Posterior vena cava (tissue), 2 donors: ENCODE measurements at places on chromosomes 6 and 20. TPM values are rescaled to one million over a fixed set of nuclear protein-coding genes. Genes with fewer than 3 reads are reported as not detected.

GRCh38 chr20:645318-646106, 7.5 kb downstream of the SRXN1 start:
- DNase-seq = peak; percentile 87

DNA sequence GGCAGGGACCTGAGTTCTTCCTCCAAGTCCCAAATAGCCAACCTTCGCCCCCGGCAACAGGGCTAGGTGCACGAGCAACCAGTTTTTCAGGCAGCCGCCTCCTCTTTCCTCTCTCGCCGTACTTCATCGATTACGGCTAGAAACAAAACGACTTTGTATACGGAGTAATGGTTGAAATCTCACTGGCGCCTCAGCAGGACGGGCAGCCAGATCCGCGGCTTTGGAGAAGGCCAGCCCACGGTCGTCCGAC, 333 bp upstream of the SMIM13 start:
- peak; percentile 85 for DNase-seq

GRCh38 chr6:170433163-170434116, 119.7 kb downstream of the PSMB1 start:
- DNase-seq = peak; percentile 56

- no peak for DNase-seq
These were observed 23.5 kb downstream of the DNAAF9 start for GRCh38 chr20:3383878-3384495.

DNA sequence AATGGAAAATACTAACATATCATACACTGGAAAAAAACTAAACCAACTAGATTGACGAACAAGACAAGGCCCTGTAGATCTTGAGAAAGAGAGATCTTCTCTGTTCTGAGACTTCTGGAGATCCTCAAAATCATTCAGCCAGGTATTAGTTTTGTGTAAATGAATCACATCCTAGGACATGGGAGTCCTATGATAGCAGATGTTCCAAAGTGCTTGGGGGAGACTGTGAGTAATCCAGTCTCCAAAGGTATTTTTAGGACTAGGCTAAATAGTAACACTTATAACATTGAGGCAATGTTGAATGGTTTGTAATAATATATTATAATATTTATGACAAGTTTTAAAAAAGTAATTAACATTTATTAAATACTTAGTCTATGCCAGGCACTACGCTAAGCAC, 275.0 kb downstream of the BTBD9 start:
- no peak for DNase-seq

DNA sequence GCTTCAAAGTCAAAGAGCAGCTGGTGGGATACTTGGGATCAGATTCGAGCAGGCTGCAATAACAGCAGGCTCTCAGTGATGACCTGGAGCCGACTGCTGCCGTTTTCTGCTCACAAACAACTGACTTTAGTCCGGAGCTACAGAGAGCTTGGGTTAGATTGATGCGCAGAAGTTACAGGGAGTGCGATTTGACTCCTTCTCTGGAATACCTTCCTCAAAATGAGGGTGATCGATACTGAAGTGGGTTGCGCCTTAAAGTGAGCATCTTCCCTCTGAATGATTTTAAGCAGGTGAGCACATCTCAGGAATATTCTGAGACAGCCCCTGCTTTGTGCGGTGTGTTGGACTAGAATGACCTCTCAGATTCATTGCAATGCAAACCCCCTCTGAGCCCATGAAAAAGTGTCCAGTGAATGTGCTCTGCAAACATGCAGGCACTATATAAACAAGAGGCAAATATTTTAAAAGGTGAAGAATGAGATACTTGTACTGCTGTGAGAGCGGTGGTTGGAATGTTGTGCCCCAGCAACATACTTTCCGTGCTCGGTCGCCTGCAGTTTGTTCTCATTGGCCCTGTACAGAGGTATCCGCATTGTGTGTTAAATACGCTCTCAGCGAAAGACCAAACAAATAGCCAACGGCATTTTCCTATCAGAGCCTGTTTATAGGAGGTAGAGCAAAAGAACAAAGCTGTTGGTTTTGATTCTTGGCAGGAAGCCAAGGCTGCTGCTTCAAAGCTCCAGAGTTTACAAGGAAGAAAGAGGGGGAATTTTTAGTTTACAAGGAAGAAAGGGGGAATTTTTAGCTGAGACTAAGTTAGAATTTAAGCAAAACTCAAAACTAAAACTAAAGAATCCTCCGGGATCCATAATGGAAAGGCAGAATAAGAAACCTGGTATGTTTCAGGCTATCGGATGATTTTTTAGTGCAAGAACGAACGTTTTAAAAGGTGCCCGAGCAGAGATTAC, 67.7 kb downstream of the PHACTR2 start:
- DNase-seq = no peak

- no peak for DNase-seq
These were observed 26.6 kb downstream of the PREX1 start for GRCh38 chr20:48801197-48801596.

GRCh38 chr6:93789532-93789931, 370.2 kb upstream of the EPHA7 start:
- no peak for DNase-seq

DNA sequence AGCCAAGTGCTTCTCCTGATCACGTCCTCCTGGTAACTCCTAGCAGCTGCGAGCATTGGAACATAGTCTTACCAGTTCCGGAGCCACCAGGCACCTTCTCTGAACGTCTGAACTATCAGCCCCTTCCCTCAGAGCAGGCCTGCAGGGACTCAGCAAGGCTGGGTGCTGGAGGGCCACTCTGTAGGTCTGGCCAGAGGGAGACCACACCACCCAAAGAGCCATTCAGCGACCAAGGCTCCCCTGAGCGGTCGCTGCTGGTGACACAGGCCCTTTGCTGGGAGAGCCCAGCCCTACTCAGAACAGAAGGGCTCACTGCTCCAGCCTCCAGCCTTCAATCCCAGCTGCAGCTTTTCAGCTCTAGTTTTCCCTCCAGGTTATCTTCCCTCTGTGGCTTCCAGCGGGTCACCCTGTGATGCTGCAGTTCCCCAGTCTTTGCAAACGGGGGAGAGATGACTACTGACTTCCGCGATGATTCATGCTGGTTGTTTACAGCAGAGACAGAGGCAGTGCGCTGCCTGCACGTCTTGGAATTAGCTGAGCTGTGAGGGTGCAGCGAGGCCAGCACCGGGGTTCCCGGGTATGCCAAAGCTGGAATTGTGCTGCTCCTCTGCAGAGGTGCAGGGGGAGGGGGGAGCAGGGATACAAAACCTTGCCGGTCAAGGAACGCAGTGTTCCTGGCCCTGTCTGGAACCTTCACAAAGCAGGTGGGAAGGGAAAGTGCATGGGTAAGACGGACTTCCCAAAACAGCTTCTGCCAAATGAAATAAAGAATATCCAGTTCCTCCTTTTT, 161.4 kb downstream of the LY86 start:
- peak; percentile 83 for DNase-seq

GRCh38 chr6:121666814-121667213, 231.4 kb downstream of the GJA1 start:
- DNase-seq = no peak

- no peak for DNase-seq
These were observed 285.8 kb upstream of the SULF2 start for GRCh38 chr20:48070991-48071652.

- DNase-seq = no peak
These were observed 587.5 kb downstream of the RFPL4B start for GRCh38 chr6:112934433-112935327.

DNA sequence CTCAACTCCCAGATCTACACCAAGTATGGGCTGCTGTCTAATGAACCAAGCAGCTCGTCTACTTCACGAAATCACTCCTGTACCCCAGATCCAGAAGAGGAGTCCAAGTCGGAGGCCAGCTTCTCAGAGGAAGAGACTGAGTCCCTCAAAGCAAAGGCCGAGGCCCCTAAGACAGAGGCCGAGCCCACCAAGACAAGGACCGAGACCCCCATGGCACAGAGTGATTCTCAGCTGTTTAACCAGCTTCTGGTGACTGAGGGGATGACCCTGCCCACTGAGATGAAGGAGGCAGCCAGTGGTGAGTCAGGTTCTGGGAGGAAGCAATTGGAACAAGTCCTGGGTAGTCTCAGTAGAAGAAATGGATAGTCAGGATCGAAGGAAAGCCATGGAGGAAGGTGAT, 5.8 kb downstream of the CUL9 start:
- no peak for DNase-seq

DNA sequence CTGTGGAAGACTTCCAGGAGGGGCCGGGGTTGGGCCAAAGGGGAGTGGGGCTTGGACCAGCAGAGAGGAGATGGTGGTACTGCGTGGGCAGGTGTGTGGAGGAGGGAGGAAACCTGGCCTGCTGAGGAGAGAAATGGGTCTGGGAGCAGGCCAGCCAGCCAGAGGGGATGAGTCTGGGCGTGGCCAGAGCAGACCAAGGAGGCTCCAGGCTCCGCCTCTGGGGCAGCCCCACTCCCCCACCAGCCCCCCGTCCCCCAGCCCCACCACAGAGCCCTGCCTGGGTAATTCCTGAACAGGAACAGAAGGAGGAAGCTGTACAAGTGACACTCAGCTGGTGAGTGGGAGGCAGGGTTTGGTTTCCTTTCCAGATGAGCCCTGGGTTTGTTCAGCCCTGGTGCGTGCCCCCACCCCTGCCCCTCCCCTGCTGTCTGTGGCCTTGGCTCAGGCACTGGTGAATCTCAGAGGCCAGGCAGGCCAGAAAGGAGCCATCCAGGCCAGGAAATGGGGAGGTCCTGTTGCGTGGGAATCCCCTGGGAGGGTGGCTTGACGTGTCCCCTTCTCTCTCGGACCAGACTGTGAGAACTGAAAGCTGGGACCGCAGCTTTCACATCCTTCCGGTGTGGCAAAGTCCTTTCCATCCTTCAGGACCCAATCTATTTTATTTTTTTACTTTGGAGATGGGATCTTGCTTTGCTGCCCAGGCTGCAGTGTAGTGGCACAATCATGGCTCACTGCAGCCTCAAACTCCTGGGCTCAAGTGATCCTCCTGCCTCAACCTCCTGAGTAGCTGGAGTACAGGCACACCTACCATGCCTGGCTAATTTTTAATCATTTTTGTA, 9.4 kb upstream of the SRC start:
- DNase-seq = no peak

GRCh38 chr6:53829698-53830221, 35.0 kb downstream of the LRRC1 start:
- no peak for DNase-seq

PRR18 gene
- 0.95 TPM for total RNA-seq

GNAS gene
- total RNA-seq = 651 TPM

NQO2 gene
- 27.7 TPM for total RNA-seq

LTV1 gene
- total RNA-seq = 16.8 TPM

TRIM26 gene
- 36.0 TPM for total RNA-seq

TDRD6 gene
- total RNA-seq = 0.74 TPM

CNPY3 gene
- 20.8 TPM for total RNA-seq
